ENCODE measurements at places on chromosomes 3 and 15. TPM values are rescaled to one million over a fixed set of nuclear protein-coding genes. Genes with fewer than 3 reads are reported as not detected.

Gene CLRN1
- total RNA-seq: not detected

Gene ADGRG7
- not detected for total RNA-seq

Gene AGTR1
- not detected for total RNA-seq

Gene MAPKAPK3
- 65.1 TPM for total RNA-seq
